ENCODE measurements at places on chromosomes 4 and X.

GRCh38 chr4:13047591-13047990, 436.5 kb downstream of the RAB28 start:
- no peak for DNase-seq

DNA sequence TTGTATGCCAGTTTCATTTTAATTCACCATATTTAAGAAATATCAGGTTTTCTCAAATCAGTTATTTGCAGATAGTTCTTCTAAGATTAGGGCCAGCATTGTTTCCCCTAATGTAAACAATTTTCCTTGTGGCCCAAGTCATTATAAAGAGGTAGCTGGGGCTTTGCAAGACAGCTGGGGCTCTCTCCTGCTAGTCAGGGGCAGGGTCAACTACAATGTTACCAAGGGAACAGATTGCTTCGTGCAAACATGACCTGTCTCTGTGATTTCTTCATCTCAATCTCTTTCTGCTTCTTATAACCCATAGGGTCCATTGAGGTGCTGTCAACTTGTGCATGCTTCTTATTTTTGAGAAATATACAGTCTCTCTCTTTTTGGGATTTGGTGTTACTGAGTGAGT, 12.1 kb downstream of the ARMCX6 start:
- no peak for DNase-seq

DNA sequence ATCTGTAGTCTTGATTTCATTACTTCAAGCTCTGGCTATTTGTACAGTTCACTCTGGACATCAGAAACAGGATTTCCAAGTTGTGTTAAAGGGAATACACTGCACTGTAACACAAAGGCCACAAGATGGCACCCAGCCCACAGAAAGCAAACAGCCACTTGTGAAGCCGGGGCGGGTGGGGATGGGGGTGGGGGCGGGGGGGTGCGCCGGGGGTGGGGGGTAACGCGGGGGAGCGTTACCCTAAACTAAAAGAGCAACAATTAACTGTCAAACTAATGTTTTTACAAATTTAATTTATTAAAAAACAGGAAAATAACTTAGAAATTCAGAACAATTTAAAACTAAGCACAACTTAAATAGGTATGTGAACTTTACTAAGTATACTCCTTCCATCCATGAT, 27.3 kb downstream of the PRDX4 start:
- DNase-seq = peak; percentile 9

DNA sequence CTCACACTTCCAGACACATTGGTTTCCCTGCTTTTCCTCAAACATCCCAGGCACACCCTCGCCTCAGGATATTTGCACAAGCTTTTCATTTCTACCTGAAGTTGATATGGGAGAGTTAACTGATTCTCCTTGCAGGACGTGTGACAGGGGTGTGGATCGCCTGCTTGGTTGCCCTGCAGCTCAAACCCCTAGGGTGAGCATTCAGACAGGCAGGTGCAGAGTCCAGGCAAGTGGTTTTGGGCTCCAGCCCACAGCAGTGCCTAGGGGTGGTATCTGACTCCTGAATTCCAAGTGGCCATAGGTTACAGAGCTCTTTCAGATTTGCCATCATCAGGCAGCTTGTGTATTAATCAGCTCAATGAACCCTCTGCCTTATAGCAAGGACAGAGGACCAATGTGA, 1104.2 kb upstream of the IGFBP7 start:
- DNase-seq = no peak

DNA sequence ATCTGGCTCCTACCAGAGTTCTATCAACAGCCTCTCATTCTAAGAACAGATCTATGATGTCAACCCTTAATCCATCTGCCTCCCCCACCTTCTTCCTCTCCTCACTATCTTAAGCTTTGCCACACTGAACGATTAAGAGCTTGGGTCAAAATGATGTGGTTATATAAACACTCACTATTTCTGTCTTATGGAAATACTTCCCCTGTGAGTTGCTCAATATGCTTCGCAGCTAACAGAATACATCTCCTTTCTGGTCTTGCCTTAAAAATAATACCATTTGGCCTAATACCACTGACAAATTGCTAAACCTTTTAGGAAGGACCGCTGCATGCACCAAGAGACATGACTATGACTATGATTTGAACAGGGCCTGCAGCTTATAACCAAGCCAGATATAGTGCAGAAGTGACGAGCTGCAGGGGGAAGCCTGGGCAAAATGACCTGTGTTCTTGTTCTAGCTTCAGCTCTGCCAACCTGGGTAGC, 130.9 kb downstream of the RNF150 start:
- no peak for DNase-seq

Measured in central memory CD8-positive, alpha-beta T cell (primary cell).